ENCODE measurements at places on chromosomes 12 and 14.

- DNase-seq, result no peak
Measured at GRCh38 chr14:23018107-23018506, 8.2 kb upstream of the C14orf93 start.

GRCh38 chr12:10910380-10910779, 1.0 kb upstream of the TAS2R13 start:
- DNase-seq, result no peak

- no peak for DNase-seq
Measured at GRCh38 chr14:71856199-71856919, 75.9 kb upstream of the RGS6 start.

- DNase-seq, result no peak
Measured at GRCh38 chr12:47811072-47811396, 8.7 kb downstream of the HDAC7 start.

- no peak for DNase-seq
Measured at GRCh38 chr12:99558109-99558508, 89.4 kb upstream of the GARIN6 start.

DNA sequence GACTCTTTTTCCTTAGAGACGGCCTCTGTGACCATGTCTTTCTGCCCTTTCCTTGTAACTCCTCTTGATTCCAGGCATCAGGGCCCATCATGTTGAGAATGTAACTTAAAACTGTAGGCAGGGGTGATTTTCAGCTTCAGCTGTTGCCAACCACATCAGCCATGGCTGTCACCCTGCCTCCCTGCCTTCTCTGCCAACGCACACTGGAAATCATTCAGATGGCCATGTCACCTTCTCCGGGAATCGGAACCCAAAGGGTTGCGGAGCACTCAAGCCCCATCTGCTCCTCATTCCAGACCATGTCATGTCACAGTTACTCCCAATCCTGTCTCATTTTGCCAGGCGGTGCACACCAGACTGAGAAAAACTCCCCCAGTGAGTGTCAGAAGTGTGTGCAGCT, 72.1 kb downstream of the EMP1 start:
- DNase-seq, result no peak

DNA sequence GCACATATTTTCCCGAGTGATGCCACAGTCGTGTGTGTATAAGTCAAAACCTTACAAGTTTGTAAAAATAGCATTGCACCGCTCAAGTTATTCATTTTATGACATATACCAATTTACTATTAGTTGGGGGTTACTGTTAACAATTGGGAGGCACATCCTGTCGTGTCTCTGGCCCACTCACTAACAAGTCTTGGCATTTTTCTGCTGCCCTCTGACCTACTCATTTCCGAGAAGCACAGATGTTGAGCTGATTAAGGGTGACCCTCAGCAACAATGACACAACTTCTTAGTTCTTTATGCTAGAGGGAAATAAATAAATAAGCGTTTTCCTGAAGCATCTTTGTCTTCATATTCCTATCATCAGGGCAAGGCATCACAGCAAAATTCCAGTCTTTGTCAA, 6.8 kb upstream of the ATG14 start:
- DNase-seq, result no peak

DNA sequence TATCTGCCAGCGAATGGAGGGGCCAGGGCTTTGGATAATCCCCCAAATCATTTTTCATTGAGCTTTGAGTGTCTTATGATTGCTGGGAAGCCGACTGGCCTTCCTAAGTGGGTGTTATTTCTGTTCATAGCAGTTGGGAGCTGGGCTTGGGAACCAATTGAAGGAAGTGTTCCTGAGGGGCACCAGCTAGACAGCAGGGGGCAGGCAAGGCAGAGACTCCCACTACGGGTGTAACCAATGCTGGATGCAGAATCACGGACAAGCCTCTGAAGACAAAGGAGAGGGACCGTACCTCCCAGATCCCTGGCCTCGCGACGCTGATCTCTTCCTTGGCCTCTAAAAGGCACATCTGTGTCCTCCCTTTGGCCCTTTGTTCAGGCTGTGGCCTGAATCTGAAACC, 149.0 kb upstream of the PRMT8 start:
- DNase-seq, result peak; percentile 69

DNA sequence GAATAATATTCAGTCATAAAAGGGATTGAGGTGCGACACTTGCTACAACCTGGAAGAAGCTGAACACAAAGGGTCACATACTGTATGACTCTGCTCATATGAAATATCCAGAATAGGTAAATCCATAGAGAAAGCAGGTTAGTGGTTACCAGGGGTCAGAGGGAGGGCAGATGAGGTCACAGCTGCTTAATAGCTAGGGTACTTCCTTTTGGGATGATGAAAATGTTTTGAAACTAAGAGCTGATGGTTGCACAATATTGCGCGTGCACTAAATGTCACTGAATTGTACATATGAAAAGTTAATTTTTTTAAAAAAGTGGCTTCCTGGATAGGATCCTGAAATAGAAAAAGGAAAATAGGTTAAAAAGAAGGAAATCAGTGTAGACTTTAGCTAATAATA, 23.8 kb downstream of the NEUROD4 start:
- DNase-seq, result no peak

GRCh38 chr12:122732611-122733010, 2.0 kb upstream of the HCAR1 start:
- DNase-seq, result no peak

- DNase-seq, result no peak
Measured at GRCh38 chr14:30585204-30585603, 26.2 kb downstream of the G2E3 start.

DNA sequence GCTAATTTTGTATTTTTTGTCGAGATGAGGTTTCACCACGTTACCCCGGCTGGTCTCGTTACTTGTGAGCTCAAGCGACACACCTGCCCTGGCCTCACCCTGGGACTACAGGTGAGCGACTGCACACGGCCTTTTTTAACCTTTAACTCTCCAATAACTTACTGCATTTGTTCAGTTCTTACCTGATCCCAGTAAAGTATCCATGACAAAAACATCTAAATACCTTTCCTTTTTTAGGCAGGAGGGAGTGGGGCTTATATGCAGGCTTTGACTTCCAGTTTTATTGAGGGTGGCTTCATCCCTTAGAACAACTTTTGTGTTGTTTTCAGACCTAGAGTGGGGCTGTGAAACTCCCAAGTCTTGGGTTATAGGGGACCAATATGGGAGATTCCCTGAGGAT, 68.3 kb downstream of the DENND5B start:
- DNase-seq, result no peak

- no peak for DNase-seq
Measured at GRCh38 chr12:15600223-15600935, 188.8 kb downstream of the EPS8 start.

- no peak for DNase-seq
Measured at GRCh38 chr14:73742520-73743238, 28.5 kb upstream of the PNMA1 start.

DNA sequence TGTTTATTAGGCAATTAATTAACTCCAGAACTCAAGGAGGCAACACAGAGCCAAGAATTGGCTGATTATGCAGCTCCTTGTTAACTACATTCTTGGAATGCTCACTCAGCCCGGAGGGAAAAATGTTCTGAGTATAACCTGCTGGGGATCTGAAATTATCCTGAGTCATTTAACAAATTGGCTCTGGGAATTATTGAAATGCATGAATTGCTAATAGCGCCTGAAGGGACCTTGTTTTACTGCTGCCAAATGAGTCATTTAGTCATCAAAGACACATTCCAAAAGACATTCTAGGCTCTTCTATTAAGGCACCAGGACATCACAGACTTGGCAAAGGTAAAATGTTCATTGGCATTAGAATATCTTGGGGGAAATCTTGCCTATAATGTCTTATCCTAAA, 13.0 kb downstream of the TMEM52B start:
- no peak for DNase-seq

DNA sequence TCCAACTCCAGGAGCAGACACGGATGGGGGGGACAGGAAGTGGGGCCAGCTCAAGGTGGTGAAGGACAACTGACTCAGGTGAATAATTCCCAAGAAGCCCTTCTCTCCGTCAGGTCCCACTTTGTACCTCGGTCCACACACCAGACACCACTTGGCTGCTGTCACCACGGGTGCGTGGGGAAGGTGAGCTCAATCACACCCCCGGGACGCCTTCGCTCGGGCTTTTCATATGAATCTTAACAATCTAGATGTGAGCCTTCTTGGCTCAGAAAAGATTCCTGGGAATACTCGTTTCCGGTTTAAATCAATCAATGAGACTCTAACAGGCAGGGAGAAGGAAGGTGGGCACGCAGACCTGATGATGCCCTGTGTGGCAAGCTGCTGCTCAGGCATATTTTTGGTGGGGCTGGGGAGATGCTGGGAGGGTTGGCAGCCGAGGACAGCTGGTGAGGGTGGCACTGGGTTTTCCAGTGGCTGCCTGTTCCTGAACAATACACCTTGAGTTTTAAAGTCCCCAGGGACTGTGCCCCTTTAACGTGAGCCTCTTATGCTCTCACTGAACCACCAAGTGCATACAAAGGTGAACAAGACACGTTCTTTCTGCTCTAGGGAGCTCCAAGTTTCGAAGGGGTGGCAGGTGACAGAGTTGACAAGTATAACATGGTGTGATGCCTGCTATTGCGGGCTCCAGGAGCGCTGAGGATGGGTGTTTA, 5.1 kb downstream of the TESC start:
- no peak for DNase-seq

- no peak for DNase-seq
Measured at GRCh38 chr14:104892531-104893434, 27.7 kb downstream of the CEP170B start.

- peak; percentile 79 for DNase-seq
Measured at GRCh38 chr12:124727264-124727800, 136.3 kb downstream of the SCARB1 start.

- no peak for DNase-seq
Measured at GRCh38 chr12:103431387-103431786, 64.4 kb downstream of the C12orf42 start.

DNA sequence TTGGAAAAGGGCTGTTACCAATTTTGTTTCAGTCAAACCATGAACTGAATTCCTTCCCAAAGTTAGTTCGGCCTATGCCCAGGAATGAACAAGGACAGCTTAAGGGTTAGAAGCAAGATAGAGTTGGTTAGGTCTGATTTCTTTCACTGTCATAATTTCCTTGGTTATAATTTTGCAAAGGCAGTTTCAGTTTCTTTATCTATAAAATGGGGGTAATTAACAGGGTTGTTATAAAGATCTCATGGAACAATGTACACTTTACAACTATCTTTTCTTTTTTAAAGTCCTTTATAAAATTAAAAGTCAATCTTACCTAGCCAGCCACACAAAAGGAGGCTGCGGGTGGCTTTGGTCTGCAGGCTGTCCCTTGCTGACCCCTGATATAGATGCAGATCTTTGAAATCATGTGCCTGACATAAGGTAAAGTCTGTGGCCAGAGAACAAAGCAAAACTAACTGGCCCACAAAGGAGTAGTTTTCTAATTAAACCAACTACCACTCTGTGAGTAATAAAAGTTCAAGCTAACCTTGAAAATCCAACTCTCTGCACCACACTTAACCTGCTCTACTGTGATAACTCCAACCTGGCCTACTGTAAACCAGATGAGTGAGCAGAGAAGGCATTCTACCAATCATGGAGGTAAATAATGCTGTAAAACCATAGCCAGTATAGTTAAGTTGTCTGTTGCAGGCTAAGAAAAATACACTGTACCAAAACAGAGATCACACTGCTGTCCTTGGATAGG, 49.5 kb downstream of the SLC38A1 start:
- DNase-seq, result no peak

All from femur (tissue), 1 donor.